ENCODE measurements at places on chromosomes 4 and X.

GRCh38 chrX:111928456-111928855, 52.5 kb downstream of the TRPC5OS start:
- no peak for DNase-seq

- peak; percentile 26 for DNase-seq
Observed at GRCh38 chr4:163493643-163494359, 689 bp upstream of the TMA16 start.

DNA sequence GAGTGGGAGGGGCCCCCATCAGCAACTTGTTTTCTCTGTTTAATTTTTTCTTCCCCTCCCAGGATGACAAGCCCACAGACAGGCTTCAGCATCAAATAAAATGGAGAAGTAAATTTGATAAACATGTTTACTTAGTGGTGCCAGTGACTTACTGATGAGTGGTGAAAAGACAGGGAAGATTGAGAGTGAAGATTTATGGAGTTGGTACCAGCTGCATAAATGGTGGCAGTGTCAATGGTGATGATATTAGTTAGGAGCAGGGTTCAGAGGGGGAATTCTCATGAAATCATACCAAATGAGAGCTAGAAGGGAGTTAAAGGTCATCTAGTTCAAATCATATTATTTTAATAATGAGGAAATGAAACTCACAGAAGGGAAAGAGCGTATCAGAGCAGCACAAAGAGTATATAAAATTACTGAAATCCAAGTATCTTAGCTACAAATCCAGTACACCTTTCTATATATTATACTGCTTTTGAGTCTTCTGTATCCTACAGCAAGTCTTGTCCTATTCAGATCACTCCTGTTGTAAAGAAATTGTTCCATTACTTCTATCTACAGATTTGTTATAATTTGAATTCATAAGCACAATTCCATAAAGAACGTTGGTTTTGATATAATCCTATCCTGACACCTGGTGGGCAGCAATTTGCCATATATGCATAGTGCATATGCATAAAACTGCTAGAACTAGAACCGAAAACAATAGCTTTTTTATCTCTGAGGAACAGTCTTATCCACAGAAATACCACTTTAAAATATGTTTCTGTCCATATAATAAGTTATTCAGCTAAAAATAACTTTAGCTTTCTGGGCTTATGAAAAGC, 5.0 kb downstream of the P2RY10 start:
- DNase-seq, result no peak

- no peak for DNase-seq
Observed at GRCh38 chrX:135200297-135200696, 29.1 kb upstream of the CT55 start.

GRCh38 chr4:20652226-20652885, 47.9 kb upstream of the PACRGL start:
- no peak for DNase-seq

DNA sequence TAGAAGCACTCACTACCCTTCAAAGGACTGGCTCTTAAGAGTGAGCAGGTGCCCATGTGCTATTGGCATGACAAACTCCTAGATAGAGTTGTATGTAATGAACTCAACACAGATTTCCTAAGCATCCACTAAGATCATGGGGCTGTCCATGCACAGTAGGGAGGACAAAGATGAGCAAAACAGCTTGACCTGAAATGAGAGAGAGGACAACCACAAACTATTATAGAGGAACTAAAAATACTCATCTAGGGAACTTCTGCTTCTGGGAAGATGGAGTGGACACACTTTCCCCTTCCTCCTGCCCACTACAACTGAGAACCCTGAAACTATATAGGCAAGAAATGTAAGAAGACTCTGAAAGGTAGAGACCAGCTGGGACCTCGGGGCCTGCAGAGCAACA, 20.8 kb upstream of the TMEM128 start:
- no peak for DNase-seq
